ENCODE measurements at places on chromosomes 1 and 21.
A peak's percentile ranks its signal among the peaks of the same experiment; 100 is the strongest.

GRCh38 chr21:17780539-17780938 is 38.6 kb downstream of the C21orf91 start:
- DNase-seq: no peak

DNA sequence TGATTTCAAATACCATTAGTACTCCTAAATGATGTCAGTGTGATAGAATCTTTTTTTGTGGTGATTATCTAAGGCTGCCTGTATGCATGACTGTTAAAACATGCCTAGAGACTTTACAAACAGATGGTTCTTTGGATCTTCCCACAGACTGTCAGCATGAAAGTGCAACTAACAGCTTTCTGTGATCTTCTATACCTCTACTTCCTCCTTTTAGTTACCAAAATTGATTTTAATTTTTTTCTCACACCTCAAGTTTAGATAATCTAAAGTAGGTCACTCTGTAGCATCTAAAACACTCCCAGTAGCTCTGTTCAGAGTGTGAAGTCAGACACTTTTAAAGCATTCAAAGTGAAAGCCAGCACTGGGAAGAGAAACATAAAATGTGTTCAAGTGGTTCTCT is 534.5 kb downstream of the PTPRC start:
- no peak for DNase-seq

DNA sequence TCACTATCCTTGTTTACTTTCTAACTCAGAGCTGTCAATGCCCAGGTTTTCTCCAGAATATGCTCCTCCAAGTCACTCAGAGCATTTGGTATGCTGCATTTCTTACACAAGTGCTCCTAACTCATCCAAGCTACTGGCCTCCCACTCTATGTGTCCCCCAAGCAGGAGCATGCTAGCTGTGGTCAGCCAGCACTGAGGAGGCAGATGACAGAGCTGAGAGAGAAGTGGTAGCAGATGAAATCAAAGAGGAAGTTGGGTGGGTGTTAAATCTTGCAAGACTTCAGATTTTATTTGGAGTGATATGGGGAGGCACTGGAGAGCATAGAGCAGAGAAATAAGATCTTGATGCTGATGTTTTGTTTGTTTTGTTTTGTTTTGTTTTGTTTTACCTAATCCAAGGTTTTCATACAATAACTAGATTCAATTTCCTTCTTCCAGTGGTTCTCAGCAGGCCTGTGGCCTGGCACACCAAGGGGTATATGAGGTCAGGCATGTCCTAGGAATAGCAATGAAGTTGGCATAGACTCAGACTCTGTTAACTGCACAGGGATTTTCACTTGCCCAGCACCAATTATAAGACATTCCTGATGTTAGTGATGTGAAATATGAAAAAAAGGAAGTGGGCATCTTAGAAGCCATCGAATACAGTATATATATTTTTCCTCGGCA is 3.1 kb upstream of the PGBD5 start:
- no peak for DNase-seq

- DNase-seq: no peak
Measured at GRCh38 chr1:22636927-22637326, 499 bp downstream of the C1QA start.

DNA sequence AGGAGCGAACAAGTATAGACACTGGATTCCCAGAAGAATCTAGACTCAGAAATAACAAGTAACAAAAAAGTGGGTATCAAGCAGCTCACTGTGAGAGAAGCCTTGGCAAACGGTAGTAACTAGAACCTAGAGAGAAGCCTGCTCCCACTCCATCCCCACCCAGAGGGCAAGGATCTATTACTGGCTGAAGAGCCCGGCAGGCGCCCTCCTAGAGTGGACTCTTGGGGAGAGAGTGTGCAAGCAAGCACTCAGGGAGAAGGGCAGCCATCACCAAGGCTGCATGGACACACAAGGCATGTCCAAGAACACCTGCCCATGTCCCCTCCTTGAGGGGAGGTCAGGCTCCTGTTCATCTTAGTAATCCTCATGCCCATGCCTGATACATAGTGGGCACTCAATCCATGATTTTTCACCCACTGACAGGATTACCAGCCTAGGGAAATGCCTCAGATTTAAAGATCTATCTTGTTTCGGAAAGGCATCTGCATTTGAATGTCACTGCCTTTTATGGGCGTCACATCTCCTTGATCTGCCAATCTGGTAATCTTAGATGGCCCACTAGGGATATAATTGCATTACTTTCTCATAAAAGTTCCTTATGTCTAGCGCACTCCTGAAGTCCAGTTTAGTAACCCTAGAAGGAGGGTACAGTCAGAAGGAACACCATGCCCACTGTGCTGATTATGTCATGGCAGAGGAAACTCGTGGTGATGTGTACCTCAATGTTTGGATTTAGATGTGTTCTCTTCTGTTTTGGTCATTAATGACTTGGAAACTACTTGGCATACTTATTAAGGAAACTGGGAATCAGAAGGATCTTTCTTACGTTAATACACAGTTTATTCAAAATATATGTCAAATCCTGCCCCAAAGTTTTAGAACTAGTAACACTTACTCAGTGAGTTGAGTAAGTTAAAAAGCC is 14.4 kb downstream of the CNN3 start:
- no peak for DNase-seq

GRCh38 chr1:20634594-20635084 is 1.4 kb downstream of the PINK1 start:
- no peak for DNase-seq

- peak; percentile 44 for DNase-seq
Measured at GRCh38 chr1:108831225-108831624, 25.7 kb downstream of the AKNAD1 start.

- DNase-seq: no peak
Measured at GRCh38 chr1:65910432-65910831, 117.7 kb downstream of the PDE4B start.

DNA sequence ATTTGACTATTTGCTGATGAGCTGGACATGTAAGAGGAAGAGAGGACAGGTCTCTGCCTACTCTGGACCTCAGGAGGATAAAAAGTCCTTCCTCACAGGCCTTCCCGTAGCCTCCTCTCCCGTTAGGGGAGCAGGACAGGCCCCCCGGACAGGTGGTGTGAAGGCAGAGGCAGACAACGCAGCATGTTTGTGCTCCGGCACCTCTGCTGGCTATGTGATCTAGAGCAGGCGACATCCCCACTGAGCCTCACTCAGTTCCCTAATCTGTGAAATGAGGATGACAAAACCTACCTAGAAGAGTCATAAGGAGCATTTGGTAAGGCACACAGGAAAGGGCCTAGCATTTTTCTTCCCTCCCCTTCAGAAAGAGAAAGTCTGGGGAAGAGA is 34.8 kb downstream of the KIAA1614 start:
- DNase-seq: no peak

GRCh38 chr1:182601416-182601786 is 2.8 kb downstream of the RGS16 start:
- peak; percentile 83 for DNase-seq

- no peak for DNase-seq
Measured at GRCh38 chr21:46151261-46151988, 4.0 kb downstream of the FTCD start.

- DNase-seq: no peak
Measured at GRCh38 chr1:66013371-66013770, 220.7 kb downstream of the PDE4B start.

GRCh38 chr1:39034114-39034654 is 8.0 kb downstream of the NDUFS5 start:
- no peak for DNase-seq

GRCh38 chr1:18200136-18200717 is 92.6 kb downstream of the IGSF21 start:
- no peak for DNase-seq

DNA sequence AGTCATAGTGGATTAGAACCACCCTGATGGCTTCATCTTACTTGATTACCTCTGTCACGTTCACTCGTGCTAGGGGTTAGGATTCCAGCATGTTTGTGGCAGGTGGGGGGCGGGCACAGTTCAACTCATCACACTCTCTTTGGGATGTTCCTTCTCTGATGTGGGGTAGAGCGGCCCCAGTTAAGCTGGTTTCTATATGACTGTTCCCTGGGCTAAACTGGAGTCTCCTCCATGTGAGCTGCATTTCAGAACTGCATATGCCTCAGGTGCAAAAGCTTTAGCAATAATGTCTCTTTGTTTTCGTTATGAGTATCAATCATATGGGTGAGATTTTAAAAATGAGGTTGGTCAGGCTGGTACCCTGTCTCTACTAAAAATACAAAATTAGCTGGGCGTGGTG is 393.2 kb downstream of the RPS6KC1 start:
- no peak for DNase-seq

DNA sequence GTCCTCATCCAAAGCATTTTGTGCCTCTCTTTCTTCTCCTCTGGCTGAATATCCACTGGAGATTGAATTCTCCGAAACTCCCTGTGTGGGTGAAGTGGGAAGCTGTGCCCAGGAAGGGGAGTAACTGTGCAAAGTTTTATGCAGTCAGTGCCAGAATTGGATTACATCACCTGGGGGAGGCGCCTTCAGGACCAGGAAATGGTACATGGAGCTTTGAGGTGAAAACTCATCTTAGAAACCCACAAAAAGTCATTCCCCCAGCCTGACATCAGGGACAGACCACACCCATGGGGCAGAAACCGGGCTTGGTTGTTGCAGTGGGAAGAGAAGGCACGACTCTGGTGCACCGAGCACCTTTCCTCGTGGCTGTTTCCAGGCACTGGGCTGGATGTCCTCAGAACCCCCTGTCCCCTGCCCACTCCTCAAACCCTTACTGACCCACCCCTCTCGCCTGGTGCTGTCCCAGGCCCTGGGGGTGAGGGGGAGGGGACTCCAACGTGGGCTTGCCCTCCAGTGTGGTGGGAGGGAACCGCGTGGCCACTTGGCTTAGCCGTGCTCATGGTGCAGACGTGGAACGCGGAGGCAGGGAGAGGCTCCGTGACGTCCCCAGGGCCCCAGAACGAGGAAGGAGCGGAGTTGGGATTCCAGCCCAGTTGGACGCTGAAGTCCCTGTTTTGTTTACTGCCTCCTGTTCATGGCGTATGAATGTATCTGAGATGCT is 15.7 kb downstream of the TFF3 start:
- DNase-seq: peak; percentile 49

DNA sequence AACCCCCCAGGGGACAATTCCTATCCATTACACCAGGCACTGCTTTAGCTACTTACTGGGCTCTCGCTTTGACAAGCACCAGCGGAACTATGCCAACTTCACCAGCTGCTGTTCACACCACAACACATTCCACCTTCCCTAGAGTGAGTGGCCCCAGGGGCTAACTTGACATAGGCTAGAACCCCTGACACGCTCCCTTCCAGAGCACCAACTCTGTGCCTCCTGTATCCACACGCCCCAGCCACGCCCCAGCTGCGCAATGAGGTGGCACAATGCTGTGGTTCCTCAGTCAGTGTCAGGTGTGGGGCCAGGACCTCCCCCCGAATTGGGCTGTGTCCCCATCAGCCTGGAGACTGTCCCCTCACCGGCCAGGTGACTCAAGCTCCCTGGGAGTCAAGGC is 11.7 kb upstream of the FGR start:
- no peak for DNase-seq
